Activated CD8-positive, alpha-beta memory T cell treated with anti-CD3 and anti-CD28 coated beads for 1 hour (primary cell): ENCODE measurements at places on chromosomes 3 and 15.

- DNase-seq, result no peak
Observed at GRCh38 chr3:177640319-177640965, 443.2 kb upstream of the TBL1XR1 start.

DNA sequence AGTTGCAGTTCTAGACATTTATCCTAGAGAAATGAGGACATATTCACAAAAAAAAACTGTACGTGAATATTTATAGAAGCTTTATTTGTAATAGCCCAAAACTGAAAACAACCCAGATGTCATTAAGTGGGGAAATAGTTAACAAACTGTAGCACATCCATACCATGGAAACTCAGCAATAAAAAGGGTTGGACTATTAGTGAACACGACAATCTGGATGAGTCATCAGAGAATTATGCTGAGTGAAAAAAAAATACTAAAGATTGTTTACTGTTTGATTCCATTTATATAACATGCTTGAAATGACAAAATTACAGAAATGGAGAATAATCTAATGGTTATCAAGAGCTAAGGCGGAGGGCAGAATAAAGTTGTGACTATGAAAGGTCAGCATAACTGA, 59.5 kb downstream of the CPA3 start:
- no peak for DNase-seq

DNA sequence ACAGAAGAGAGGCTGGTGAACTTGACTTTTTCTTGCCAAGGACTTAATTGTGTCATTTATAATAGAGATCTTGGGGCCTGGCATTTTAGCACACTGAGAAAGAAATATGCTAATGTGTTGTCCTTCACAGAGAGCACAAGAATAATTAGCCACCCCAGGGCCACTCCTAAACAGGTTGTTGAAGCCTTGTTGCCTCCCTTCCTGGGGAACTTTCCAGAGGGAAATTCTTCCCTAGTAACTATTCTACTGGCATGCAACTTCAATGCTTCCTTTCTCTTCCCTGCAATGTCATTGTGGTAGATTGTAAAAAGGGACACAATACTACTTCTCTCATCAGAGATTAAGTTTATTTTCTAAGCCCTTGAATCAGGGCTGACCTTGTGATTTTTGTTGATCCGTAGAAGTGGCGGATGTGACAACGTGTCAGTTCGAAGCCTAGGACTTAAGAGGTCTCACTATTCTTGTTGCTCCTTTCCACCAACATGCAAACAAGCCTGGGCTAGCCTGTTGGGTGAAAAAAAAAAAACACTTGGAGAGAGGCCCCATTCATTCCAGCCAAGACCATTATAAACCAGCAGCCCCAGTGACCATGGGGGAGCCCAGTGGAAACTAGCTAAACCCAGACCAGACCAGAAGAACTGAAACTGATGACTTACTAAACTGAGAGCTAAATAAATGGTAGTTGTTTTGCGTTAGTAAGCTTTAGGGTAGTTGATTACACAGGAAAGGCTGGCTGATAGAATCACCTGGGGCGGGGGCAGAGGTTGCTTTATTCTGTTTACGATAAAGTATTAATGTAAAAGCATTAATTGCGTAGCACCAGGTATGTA, 287.2 kb downstream of the SHQ1 start:
- no peak for DNase-seq

DNA sequence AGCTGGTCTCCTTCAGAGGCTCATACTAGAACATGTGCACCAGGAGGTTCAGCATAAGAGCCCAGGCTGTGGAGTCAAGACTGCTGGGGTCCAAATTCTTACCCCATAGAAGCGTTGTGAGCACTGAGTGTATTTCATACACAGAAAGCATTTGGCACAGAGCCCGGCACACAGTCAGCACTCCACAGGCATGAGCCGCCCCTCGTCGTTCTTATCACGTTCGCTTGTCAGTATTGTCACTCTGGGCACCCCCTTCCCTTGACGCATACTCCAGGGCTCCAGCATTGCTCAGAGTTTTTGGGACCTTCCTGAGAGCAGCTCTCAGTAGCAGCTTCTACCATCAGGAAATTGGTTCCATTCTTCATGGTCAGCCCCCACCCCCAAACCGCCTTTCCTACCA, 25.2 kb downstream of the CORO2B start:
- DNase-seq, result no peak

DNA sequence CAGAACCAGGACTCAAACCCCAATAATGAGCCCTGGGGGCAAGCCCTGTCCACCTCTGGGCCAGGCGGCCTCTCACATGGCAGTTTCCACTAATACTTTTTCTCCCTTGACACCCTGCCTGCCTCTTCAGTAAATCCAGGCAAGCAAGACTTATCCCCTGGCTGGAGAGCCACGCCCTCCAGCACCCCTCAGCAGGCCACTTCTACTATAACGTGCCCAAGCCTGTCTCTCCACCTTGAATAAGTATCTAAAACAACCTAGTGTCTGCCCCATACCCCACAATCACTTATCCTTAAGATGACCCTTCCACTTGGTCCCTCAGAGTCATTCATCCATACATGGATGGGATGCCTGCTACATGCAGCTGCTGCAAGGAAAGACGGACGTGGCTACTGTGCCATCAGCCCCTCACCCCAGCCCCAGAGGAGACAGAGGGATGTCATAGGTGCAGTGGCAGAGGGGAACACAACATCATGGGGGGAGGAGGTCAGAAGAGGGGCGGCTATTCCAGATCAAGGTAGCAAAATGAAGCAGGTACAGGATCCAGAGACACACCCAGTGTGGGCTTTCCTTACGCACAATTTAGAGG, 63.4 kb downstream of the LRIG1 start:
- no peak for DNase-seq

DNA sequence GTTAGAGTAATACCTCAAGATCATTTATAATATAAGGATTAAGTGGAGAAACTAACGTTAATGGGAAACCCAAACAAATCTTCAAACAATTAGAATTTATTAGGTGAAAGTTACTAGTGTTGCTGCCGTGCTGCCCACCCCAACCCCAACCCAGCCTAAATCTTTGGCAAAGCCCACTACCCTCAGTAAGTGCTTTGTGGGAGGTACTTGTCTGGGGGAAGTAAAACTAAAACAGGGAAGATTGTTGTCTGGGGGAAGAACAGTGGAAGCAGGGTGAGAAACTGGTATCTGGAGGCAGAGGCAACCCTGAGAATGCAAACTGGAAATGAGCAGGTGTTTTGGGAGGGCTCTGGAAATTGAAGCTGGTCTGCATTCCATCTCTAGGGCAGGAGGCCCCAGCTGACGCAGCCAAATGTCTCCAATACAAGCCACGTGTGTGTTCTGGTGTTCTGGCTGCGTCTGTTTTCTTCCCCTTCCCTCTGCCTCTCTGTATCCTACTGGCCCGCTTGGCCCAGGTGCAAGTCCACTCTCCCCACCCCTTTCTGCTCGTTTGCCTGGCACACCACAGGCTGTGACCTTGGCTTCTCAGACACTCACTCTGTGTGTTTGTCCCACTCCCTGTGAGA, 32.7 kb downstream of the FEM1B start:
- DNase-seq, result no peak

DNA sequence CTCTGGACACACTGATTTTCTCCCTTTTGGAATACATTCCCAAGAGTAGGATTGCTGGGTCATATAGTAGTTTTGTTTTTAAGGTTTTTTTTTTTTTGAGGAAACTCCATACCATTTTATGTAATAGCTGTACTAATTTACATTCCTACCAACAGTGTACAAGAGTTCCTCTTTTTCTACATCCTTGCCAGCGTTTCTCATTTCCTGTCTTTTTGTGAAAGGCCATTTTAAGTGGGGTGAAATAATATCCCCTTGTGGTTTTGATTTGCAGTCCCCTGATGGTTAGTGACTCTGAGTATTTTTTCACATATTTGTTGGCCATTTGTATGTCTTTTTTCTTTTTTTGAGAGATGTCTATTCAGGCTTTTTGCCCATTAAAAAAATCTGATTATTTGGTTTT, 1205.5 kb downstream of the ROBO1 start:
- no peak for DNase-seq

- DNase-seq, result peak; percentile 45
Observed at GRCh38 chr15:45457641-45458539, 64.7 kb downstream of the SLC30A4 start.

DNA sequence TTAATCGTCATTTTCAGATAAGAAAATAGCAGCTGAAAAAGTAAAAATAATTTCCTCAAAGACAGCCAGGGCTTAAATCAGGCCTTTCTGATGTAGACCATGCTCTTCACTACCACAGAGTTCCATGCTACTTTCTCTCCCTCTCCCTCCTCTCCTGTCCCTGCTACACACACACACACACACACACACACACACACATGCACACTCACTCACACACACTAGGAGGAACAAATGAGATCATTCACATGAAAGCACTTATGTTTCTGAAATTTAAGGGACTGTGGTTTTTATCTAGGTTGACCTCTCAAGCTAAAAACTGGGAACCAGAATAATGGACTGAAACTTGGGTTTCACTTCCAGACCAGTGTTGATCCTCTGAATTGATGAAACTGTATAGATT, 4.1 kb upstream of the PSMA4 start:
- DNase-seq, result no peak

DNA sequence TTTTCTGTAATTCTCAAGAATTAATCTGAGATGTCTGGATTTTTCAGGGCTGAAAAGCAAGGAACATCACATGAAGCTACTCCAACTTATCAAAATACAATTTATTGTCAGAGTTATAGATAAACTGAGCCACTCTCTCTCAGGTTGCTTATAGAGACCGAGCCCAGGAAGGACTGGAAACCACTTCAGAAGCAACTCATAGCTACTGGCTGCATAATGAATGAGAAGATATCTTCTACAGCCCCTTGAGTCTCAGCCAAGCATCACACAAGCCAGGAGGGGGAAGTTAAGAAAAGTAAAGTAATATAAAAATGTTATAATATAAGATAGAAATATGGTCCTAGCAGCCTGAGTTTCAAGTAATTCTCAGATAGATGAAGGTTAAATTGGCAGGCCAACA, 186.0 kb downstream of the TNIK start:
- DNase-seq, result no peak

GRCh38 chr15:80822676-80823075, 43.5 kb downstream of the CEMIP start:
- DNase-seq, result no peak

- no peak for DNase-seq
Observed at GRCh38 chr15:81038975-81039607, 38.4 kb downstream of the TLNRD1 start.

DNA sequence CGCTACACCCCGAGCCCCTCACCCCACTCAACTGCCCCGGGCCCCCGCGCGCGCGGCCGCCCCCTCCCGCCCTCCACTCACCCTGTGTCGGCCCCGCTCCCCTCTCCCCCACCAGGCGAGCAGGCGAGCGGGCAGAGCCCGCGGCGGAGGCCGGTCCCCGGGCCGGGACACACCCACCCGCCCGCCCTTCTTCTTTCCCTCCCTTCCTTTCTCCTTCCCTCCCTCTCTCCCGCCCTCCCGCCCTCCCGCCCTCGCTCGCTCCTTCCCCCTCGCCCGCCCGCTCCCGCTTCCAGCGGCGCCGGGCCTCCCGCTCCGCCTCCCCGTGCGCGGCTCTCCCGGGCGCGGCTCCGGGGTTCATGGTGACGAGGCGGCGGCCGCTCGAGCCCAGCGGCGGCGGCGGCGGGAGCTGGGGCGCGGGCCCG, at the start of gene CTDSPL:
TSS of gene CTDSPL (plus strand) at position 261 of the 422 bp plus-strand sequence. CDS start 320 bp downstream, outside the sequence.
- no peak for DNase-seq

- DNase-seq, result no peak
Observed at GRCh38 chr3:72086042-72086742, 301.2 kb upstream of the PROK2 start.

DNA sequence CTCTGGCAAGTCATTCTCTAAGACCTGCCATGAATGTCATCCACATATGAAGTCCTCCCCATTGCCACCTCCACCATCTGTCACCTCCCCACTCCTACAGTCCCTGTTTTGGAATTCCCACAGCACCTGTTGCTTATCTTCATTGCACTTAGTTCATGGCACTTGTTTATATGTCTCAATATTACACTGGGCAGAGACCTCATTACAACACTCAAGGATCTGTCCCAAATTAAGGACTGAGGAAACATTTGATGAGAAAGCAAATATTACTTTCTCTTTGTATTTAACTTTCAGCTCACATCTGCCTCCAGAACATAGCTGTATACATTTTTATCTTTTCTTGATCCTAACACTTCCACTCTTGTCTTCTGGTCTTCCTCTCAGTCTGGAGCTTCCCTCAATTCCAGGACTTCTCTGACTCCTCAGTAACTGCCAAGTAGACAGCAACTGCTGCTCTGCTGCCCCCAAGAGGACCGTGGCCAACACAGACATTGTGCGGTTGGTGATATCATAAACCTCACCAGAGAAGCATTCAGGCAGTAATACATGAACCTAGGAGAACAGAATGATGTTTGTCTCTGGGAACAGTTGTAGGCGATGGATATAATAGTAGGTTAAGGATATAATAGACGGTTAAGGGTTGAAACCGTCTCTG, 45.0 kb upstream of the FGF12 start:
- no peak for DNase-seq

GRCh38 chr3:160981217-160981938, 123.8 kb downstream of the B3GALNT1 start:
- DNase-seq, result no peak

GRCh38 chr15:46077220-46077619, 442.4 kb downstream of the SQOR start:
- no peak for DNase-seq

DNA sequence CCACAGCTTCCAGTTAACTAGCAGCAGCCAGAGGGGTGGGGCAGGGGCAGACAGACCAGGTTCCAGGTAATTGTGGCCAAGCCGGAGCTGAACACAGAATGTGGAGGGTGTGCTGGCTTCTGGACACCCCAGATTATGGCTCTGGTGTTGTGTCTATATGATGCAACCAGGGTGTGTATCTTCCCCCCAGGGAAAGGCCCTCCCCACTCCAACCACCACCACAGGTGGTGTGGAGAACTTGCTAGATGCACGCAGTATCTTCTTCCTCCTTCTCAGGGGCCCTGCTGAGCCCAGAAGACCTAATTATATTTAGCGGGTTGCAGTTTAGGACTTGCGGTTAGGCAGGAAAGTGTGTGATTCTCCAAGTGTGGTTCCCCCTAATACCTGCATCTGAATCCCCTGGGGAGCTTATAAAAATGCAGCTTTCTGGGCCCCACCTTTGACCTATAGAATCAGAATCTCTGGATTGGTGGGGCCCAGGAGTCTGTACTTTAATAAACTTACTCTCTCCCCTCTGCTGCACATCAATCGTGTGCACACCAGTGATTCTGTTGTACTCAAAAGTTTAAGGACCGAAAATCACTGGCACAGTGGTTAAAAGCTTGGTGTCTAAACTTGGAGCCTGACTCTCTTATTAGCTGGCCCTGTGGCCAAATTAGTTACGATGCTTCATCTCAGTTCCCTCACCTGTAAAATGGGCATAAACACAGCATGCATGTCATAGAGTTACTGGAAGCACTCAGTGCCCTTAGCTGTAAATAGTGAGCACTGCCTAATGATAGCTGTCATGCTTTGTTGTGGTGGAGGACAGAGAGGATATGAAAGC, 379.1 kb upstream of the PROK2 start:
- no peak for DNase-seq

DNA sequence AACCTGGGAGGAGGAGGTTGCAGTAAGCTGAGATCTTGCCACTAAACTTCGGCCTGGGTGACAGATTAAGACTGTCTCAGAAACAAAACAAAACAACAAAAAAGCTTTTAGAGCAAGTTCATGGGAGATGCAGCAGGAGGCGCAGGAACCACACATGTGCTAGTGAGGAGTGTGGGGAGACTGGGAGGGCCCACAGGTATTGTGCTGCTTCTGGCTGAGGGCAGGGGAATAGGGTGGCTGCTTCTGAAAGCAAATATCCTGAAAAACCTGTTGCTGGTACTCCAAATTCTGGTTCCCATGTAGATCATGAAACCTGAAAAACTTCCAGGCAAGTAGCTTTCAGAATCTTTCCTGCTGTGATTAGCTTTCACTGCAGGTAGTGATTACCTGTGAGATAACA, 22.1 kb downstream of the TYRO3 start:
- DNase-seq, result no peak
